ENCODE measurements at places on chromosomes 11 and 22.

DNA sequence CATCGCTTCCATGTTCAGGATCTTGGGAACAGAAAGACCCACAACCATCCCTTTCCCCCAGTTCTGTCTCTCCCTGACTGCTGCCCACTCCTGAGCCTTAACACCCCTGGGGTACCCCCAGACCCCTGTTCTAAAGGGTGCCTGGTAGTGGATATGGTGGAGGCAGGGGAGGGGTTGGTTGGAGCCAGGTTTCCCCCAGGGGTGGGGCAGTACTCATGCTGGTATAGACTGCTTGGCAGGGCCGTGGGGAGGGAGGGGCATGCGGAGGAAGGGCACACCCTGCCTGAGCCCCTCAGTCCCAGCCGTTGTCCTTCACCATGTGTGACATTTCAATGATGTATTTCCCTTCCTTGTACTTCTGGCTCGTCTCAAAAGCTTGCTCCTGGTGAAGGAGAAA, 4.0 kb downstream of the YPEL4 start:
- no peak for DNase-seq

- DNase-seq, result no peak
Observed at GRCh38 chr11:65430406-65431217, 8.0 kb downstream of the NEAT1 start.

GRCh38 chr22:50304528-50305392, 2.7 kb downstream of the PLXNB2 start:
- DNase-seq, result no peak

GRCh38 chr11:86743223-86744118, 56.9 kb upstream of the PRSS23 start:
- DNase-seq, result no peak

DNA sequence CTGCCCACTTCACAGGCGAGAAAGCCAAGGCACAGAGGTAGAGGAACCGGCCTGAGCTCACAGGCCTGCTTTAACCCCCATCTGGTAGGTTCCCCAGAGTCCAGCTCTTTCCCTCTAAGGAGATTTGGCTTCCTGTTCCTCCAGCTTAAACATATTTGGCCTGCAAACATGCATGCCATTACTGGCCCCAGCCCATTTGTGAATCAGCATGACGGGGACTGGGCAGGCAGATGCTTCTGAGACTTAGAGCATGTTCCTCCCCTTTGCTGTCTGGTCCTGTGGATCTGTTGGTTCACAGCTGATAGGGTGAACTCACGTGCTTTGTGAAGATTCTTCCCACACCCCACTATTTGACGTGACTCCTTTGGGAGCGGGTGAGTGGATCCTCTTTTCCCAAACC, 12.6 kb downstream of the CHST1 start:
- DNase-seq, result no peak

GRCh38 chr11:13333456-13333957, 55.9 kb downstream of the BMAL1 start:
- no peak for DNase-seq

DNA sequence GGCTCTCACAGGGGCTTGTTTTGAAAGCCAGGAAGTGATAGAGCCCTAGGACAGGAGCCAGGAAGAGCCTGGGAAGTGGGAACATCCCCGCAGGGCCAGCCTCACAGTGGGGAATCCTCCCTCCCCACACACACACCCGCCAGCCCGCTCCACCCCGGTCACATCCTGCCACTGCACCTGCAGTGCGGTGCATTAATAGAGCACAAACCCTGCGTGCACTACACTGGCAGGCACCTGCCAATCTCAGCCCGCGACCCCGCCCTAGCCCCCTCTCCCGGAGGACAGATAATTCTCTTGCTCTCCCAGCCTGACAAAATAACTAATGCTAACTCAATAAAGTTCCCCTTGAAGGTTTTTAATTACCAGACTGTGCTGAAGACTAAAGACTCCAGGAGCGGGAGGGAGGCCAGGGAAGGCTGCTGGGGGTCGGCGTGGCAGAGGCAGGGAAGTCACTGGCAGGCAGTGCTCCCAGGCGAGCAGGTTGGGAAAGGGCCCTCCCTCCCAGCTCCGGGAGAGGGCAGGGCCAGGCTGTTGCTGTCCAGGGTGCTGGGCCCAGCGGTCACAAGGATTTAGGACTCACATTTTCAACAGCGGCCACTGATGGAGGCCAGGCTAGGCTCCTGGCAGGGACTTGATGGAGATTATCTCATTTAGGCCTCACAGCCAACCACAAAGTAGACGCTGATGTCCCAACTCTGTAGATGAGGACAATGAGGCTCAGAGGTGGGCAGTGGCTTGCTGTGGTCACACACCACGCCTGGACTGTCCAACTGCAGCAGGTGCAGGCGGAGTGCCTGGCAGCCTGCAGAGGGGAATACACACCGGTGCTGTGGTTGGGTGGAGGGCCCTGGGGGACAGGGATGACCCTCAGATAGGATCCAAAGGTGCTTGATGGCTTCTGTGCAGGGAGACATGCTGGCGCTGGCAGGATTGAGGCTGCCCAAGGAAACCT, 23.9 kb upstream of the TCF20 start:
- DNase-seq, result no peak

GRCh38 chr22:39877079-39877845, 16.3 kb downstream of the ENTHD1 start:
- DNase-seq, result no peak

DNA sequence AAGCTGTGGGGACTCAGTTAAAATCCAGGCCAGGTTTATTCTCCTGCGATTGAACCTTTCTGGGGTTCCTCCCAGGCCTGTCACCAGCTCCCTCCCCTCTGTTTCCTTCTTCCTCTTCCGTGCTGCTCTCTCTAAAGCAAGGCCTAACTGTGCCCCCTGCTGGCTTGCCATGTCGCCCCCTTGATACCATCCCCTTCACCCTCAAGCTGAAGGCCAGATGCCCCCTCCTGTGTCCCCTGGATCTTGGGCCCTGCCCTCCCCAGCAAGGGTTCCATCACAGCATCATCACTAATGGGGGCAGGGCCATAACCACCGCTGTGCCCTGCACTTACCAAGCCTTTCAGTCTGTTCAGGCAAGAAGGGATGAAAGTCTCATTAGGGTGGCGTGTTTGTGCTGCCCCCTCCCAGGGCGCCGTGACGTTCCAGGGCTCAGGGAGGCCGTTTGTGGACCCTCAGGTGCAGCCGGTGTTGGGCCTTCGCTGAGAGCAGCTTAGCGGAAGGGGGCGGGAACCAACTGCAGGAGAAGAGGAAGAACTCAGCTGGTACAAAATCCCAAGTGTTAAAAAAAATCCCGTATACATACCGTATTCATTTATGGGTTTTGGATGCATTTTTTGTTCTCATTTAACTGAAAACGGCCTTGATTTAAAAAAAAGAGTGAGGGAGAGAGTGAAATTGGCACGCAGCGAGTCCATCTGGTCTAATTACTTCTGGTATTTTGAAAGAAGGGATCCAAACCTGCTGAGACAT, 69.9 kb downstream of the MPPED1 start:
- DNase-seq, result no peak

DNA sequence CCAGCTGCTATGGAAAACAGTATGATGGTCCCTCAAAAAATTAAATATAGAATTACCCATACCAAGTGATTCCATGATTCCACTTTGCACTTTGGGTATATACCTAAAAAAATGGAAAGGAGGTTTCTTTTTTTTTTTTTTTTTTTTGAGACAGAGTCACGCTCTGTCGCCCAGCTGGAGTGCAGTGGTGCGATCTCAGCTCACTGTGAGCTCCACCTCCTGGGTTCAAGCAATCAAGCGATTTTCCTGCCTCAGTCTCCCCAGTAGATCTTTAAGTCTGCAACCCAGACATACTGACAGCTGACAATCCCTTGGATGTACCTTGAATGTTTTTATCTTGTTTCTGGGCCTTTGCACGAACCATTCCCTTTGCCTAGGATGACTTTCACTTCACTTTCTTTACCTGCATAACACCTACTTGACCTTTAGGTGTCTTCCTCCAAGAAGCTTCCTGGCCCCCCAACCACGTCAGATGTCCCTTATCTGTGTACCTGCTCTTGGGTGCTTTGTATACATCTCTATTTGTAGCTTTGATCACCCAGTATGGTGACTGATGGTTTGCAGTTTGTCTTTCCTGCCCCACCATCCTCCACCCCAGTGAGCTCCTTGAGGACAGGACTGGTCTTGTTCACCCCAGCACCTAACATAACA, 11.6 kb downstream of the UCP3 start:
- DNase-seq, result no peak

- no peak for DNase-seq
Observed at GRCh38 chr11:114036147-114036811, 23.2 kb upstream of the ZBTB16 start.

GRCh38 chr11:32833921-32834320, 4.2 kb downstream of the PRRG4 start:
- DNase-seq, result no peak

GRCh38 chr11:125481531-125481930, 14.5 kb downstream of the FEZ1 start:
- DNase-seq, result no peak

GRCh38 chr11:129720994-129721393, 94.7 kb upstream of the TMEM45B start:
- no peak for DNase-seq

DNA sequence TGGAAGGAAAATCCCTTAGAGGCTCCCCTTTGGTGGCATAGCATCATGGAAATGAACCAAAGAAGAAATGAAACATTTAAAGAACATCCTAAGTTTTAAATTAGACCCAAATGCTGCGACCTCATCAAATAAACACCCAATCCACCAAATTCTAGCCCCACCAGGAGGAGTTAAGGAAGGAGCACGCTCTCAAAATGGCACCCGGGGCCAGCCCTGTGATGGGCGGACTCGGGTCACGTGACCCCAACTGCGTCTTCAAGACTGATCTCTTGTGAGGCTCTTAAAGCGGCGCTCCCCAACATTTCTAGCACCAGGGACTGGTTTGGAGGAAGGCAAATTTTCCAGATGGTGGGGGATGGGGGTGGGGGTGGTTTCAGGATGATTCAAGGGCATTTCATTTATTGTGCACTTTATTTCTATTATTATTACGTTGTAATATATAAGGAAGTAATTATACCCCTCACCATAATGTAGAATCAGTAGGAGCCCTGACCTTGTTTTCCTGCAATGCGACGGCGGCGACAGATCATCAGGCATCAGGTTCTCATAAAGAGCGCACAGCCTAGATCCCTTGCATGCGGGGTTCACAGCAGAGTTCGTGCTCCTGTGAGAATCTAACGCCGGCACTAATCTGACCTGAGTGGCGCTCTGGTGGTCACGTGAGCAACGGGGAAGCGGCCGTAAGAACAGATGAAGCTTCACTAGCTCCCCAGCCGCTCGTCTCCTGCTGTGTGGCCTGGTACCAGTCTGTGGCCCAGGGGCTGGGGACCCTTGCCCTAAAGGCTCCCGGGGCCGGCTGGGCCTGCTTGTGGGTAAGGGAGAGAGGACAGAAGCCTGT, 90.6 kb upstream of the SLC22A12 start:
- DNase-seq, result no peak
